ENCODE measurements at places on chromosomes 16 and 17. TPM values are rescaled to one million over a fixed set of nuclear protein-coding genes. Genes with fewer than 3 reads are reported as not detected.

- no peak for DNase-seq
Measured at GRCh38 chr16:89994389-89994720, 24.9 kb downstream of the DBNDD1 start.

DNA sequence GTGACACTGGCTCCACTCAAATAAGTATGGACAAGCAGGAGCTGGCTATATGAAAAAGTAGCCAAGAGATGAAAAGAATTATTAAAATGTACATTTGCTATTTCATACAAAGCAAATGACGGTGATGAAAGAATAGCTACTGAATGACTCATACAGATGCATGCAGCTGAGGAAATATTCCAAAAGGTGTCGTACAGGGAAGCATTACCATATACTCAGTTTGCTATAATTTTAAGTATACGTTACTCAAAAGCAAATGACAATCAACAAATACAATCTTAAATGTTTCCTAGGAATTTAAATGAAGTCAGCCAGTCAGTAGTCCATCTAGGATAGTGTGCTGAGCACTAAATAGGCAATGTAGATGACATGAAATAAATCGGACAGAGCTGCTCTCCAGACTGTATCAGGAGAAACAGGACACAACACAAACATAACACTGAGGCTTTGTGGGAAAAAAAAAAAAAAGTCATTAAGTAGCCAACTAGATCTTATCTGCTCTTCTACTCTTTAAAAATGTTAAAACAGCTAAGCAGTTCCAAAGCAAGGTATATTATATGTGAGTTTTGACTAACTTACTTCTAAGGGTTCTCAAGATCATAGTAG, 65.0 kb downstream of the NCOR1 start:
- DNase-seq, result no peak

GRCh38 chr17:71398800-71399219, 722.0 kb upstream of the SOX9 start:
- no peak for DNase-seq

Gene RNF166
- total RNA-seq, result 9.6 TPM

DNA sequence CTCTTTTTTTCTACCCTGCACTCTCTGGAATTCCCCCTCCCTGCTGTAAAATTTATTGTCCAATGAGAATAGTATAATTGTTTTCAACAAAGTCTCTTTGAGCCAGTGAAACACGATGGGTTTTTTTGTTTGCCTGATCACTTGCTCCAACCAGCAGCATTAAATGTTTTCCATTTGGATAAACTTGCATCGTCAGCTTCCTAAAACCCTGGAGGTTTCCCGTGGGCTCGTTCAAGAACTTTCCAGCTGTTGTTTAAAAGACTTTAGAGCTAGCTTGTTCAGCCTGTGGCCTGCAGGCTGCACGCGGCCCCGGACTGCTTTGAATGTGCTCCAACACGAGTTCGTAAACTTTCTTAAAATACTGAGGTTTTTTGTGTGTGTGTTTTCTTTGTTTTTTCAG, 14.9 kb downstream of the NAGPA start:
- DNase-seq, result peak; percentile 34

DNA sequence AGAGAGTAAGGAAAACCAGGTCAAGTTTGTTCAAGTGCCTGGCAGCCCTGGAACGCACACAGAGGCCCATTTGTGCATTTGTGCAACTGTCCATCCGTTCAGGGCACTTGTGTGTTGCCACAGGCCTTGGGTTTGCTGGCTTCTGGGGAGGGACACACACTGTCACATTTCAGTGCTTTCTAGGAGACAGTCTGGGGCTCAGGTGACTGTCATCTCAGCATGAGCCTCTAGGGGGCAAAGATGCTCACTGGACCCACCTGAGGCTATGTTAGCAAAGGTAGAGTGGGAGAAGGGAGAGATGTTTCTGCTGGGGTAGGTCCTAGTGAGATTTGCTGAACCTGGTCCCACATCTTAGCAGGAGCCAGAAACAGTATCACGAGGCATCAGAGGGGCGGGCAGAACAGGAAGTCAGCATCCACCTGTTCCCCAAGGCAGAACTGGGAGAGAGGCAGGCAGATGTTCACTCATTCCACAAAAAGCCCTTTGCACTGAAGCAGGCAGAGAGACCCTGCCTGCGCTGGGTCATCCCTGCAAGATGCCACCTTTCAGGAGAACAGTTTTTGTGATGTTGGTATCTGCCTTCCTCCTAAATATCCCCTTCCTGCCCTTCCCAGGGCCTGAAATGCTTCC, 48.5 kb downstream of the RAI1 start:
- peak; percentile 45 for DNase-seq

DNA sequence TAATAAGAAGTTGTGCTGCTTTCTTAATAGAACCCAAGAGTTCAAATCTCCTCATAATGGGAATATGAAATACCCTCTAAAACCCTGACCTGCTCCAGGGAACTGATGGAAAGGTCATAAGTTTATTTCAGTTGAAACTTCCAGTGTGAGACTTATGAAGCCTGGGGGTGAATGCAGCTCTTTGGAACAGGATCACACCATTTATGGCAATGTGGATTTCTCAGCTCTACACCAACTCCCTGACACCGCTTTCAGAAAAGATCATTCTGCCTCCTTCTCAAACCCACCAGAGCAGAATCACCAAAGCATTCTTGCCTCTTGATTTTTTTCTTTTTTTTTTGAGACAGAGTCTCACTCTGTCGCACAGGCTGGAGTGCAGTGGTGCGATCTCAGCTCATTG, 16.7 kb upstream of the KPNB1 start:
- peak; percentile 10 for DNase-seq

DNA sequence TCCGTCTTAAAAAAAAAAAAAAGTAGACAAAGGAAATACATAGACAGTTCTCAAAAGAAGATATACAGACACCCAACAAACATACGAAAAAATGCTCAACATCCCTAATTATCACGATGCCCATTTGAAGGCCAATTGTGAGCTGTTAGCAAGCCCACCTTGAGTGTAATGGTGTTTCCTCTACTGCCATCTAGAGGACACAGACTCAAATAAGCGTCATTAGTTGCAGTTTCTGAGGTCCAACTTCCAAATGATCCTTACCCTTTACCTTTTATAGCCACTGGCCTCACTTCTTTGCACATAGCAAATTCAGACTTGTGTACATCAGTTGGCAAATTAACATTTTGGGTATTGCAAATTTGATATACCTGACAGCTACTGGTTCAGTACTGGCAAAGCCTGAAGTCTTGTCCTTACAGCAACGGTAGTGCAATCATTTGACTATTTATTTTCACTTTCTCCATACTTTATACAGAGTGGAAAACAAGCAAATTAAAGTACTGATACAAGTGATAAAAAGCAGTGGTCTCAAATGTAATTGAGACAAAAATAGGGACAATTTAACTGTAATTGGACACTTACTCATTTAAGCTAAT, 536.3 kb upstream of the EEF2KMT start:
- peak; percentile 59 for DNase-seq

Gene KCNH4
- total RNA-seq, result 0.24 TPM

- DNase-seq, result no peak
Measured at GRCh38 chr16:70702624-70703023, 16.8 kb upstream of the MTSS2 start.

- peak; percentile 91 for DNase-seq
Measured at GRCh38 chr16:48244080-48244862, at the start of gene LONP2. TSS of gene LONP2 (plus strand) at chr16:48244300. CDS start at chr16:48244389, 89 bp downstream.

- DNase-seq, result peak; percentile 89
Measured at GRCh38 chr16:68704232-68704867, 32.7 kb upstream of the CDH1 start.

Gene GRB2
- 154 TPM for total RNA-seq

GRCh38 chr17:79051306-79051705, 23.3 kb upstream of the ENGASE start:
- no peak for DNase-seq

Gene PPP1R27
- 0.56 TPM for total RNA-seq

DNA sequence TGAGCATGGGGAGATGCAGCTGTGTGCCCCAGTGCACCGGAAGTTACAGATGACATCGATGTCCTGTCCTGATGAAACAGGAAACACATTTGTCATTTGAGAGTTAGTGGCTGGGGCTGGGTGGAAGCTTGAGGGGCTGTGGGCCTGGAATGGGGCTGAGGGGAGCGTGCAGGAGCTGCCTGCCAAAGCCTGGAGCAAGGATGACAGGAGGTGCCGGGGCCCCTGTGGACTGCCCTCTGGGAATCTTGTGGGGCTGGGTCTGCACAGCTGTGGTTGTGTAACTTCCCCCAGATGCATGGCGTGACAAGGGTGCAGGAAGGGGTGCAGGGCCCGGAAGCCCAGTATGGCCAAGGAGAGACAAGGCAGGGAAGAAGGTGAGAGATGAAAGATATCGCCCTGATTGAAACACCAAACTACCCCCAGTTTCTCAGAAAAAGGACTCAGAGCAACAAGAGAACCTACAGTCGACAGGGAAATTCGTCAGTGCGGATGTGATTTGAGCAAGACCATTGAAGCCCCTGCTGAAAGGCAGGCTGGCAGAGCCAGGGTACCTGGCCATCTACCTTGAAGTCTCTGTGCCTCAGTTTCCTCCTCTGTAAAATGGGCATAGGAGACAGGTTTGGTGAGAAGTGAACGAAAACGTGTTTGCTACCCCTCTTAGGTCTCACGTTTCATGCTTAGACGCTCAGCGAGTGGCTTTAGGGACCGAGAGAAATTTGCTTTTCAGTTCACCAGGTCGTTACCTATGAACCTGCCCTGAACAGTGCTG, 8.8 kb downstream of the MMP25 start:
- DNase-seq, result no peak

Gene RNF151
- not detected for total RNA-seq

DNA sequence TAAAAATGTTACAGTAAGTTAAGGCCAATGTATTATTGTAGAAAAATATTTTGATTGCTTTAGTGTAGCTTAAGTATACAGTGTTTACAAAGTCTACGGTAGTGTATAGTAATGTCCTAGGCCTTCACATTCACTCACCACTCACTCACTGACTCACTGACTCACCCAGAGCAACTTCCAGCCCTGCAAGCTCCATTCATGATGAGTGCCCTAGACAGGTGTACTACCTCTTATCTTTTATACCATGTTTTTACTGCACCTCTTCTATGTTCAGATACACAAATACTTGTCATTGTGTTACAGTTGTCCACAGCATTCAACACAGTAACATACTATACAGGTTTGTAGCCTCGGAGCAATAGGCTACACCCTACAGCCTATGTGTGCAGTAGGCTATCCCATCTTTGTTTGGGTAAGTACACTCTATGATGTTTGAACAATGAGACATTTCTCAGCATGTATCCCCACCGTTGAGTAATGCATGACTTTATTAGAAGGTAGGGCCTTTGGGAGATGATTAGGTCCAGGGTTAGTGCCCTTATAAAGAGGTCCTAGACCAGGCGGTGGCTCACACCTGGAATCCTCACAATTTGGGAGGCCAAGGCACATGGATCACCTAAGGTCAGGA, 117.8 kb downstream of the SLC39A11 start:
- no peak for DNase-seq
